ENCODE measurements at places on chromosomes 4 and X. TPM values are rescaled to one million over a fixed set of nuclear protein-coding genes. Genes with fewer than 3 reads are reported as not detected.

Gene EDA2R
- 0.34 TPM for polyA plus RNA-seq

Gene SPIN4
- 4.1 TPM for polyA plus RNA-seq

Gene MCF2
- 0.10 TPM for polyA plus RNA-seq

Gene OTUD6A
- not detected for polyA plus RNA-seq

Gene MSN
- polyA plus RNA-seq: 50.4 TPM

Gene NUDT10
- polyA plus RNA-seq: 0.60 TPM

Gene AMBN
- polyA plus RNA-seq: not detected

Gene SLC6A14
- polyA plus RNA-seq: 0.92 TPM

Gene ERAS
- 0.05 TPM for polyA plus RNA-seq

Gene AMOT
- 0.89 TPM for polyA plus RNA-seq

Gene SYNPO2
- polyA plus RNA-seq: 22.0 TPM

Gene ANKRD17
- polyA plus RNA-seq: 14.8 TPM

Gene NPY5R
- not detected for polyA plus RNA-seq

Gene NAP1L5
- 1.9 TPM for polyA plus RNA-seq

Gene UGT2A1
- polyA plus RNA-seq: not detected
